RPMI7951 (cell line): ENCODE measurements at places on chromosomes 5 and 9. TPM values are rescaled to one million over a fixed set of nuclear protein-coding genes. Genes with fewer than 3 reads are reported as not detected.

Gene SLC25A48
- not detected in 2 replicates for total RNA-seq

Gene ORM2
- not detected in 2 replicates for total RNA-seq

Gene DDX4
- not detected in 2 replicates for total RNA-seq

Gene SCGB3A2
- not detected in 2 replicates for total RNA-seq

Gene TMEM215
- total RNA-seq: not detected in 2 replicates

Gene MCC
- total RNA-seq: 10.3 and 11.3 TPM in 2 replicates

Gene NOXA1
- total RNA-seq: not detected in 2 replicates

Gene SLC36A2
- total RNA-seq: not detected in 2 replicates

Gene ROPN1L
- 0.59 and 0.84 TPM in 2 replicates for total RNA-seq

Gene SPATA31A3
- total RNA-seq: not detected in 2 replicates

Gene NKD2
- 24.6 and 27.2 TPM in 2 replicates for total RNA-seq

Gene PCDHB15
- 1.6 and 2.0 TPM in 2 replicates for total RNA-seq

Gene GEMIN5
- 7.1 and 8.1 TPM in 2 replicates for total RNA-seq

DNA sequence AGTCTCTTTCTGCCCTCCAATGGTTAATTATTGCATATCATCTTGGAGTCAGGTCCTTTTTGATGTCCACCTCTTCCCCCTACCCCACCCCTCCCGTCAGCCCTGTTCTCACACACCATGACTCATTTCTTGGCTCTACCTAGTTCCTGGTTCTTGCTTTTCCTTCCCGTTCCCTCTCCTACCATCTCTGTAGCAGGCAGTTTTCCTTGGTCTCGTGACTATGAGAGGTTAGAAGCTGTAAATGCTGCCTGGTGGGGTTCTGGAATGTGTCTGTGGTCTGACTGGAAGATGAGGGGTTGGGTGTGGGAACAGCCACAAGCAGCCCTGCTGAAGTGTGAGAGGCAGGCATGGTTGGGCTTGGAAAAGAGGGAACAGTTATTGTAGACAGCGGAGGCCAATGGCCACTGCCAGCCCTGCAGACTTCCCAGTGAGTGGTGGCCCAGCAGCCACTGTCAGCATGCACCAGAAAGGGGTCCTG lies 18.2 kb downstream of the SLC22A5 start:
- DNase-seq: peak; percentile 99

- DNase-seq: peak; percentile 85
Measured at GRCh38 chr5:16992444-16992843, 56.4 kb upstream of the MYO10 start.

- DNase-seq: no peak
Measured at GRCh38 chr5:173932695-173933139, 44.6 kb downstream of the CPEB4 start.

DNA sequence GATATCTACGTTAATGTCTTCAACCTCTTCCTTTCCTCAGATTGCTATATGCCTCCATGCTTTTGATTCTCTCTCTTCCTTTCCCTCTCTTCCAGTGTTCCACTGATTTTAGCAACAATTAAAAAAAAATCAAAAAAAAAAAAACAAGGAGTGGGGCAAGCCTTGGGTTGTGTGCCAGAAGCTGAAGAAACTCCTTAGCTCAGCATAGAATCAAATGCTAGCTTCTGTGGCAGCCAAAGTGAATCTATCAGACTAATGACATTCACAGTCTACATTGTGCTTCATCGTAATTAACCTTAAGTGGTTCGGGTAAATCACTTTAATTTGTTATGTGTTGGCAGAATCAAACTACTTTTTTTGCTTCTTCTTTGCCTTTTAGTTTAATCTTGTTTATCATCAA lies 237.3 kb downstream of the TMEM167A start:
- DNase-seq: no peak

- DNase-seq: peak; percentile 69
Measured at GRCh38 chr5:181261320-181262049, 542 bp upstream of the TRIM52 start.

DNA sequence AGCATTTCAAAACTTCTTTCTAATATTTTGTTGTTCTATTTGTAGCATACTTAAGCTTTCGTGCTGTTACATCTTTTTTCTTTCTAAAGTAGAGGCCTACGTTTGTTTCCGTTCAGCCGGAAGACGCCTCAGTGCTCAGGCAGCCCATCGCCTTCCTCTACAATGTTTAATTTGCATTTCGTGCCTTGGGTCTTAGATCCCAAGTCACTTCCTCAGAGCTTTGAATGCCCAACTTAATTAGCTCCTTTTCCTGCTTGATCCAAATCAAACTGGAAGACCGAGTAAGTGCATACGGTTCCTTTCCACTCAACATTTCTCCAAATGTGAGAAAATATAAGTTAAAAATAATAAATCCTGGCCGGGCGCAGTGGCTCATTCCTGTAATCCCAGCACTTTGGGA lies 43.2 kb downstream of the MRPL36 start:
- no peak for DNase-seq

DNA sequence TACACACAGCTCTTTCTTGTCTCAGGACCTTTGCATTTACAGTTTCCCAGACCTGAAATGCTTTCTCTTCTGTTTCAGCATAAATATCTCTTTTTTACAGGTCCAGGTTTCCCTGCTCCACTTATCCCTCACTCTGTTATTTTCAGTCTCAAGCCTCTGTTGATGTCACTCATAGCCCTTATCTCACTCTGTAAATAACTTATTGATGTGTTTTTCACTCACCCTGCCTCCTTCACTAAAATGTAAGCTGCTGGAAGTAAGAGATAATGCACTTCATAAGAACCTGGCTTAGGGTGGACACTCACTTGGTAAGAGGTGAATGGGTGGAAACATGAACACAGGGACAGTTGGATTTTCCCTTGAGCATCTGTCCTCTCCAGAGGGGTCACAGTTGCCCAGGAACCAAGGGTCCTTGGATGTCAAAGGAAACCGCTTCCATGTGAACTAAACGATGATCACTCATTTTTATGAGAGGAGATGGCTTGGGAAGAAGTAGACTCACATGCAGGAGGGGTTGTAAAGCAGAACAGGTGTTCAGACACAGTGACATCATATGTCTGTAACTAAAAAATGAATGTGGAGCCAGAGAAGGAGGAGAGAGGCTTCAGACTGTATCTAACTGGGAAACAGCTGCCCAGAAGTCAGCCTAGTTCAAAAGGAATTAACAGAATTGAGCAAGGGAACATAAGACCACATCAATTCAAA lies 5.5 kb upstream of the HTR4 start:
- no peak for DNase-seq

GRCh38 chr5:180120237-180121101 lies 48.9 kb upstream of the RNF130 start:
- no peak for DNase-seq

DNA sequence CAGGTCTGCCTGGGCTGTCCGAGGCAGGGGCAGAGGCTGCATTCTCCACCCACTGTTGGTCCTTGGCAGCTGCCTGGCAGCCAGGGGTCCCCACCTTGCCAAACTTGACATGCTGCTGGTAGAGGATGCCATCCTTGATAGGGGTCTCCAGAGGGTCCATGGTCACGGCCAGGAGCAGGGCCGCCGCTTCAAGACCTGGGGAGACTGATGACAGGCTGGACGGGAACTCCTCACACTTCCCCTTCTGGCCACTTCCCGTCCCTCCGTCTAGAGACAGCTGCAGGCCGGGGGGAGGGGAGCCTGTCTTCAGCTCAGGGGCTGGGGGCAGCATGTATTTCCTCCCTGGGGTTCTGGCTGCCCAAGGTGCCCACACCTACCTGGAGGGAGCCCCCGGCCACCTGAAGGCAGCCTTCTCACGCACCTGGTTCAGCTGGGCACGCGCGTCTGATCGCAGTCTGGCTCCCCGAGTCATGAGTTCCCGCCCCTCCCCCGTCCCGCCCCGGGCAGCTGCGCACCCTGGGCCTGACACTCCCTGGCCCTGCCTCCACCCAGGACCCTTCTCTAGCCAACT lies at the start of gene DOK3:
TSS of gene DOK3 (minus strand) at position 446 of the 571 bp plus-strand sequence. CDS start at position 160, 286 bp downstream.
- no peak for DNase-seq

GRCh38 chr5:11383506-11384095 lies 520.6 kb downstream of the CTNND2 start:
- DNase-seq: no peak

DNA sequence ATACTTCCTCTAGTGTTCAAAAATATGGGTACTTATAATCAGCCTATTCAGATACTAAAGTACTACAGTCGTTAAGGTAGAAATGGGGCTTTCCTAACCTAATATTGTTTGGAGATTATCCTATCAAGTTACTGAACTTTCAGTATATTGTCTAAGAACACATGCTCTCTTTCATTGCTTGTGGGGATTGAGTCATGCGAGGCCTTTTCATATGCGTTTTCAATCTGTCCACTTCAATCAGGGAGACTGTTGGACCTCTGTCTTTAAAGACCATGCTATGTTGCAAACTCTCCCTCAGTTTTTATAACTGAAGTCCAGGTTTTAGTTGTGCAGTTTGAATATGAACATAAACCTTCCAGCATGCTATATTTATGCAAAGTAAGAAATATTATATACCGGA lies 15.0 kb downstream of the PRR16 start:
- DNase-seq: peak; percentile 47

- DNase-seq: no peak
Measured at GRCh38 chr5:7053125-7053524, 339.9 kb downstream of the TENT4A start.

GRCh38 chr5:151238303-151238741 lies 14.4 kb upstream of the CCDC69 start:
- DNase-seq: no peak

DNA sequence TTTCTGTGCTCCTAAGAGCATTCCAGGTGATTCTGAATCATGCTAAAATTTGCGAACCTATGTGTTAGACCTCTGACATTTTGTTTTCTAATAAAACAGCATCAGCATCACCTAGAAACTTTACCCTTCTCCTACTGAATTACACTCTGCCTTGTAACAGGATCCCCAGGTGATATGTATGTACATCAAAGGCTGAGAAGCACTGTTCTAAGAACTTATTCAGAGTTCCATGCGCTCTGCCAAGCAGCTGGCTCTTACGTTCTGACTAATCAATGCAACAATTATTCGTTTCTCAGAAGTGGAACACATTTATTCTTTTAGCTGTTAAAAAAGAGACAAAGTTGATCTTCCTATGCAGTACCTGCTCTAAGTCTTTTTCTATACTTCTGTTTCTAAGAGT lies 228.6 kb downstream of the SLF1 start:
- no peak for DNase-seq

- DNase-seq: peak; percentile 98
Measured at GRCh38 chr5:61301341-61302199, 30.5 kb upstream of the ZSWIM6 start.

DNA sequence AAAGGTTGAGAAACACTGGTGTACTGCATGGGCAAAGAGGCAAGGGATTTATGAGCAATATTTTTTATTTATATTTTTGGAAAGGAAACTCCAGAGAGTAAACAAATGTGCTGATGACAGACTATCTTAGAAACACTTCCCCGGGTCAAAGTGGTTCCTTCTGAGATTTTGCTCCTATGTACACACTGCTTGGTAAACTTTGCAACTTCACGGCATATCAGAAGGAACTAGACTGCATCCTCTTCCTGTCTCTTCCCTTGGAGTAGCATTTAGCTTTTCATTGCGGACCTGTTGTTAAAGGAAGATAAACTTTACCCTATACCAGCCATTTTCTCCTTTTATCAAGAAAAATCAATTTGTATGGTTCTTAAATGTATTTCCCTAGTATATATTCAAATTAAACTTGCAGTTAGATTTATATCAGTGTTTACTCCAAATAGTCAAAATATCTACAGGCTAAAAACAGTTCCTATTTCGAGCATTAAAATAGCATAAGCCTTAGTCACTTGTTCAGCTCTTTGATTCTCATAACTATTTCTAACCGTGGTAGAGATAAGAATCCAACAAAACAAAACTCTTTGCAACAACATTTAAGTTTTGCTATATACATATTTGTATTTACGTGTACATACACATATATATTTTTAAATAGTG lies 48.0 kb upstream of the LRRC19 start:
- DNase-seq: no peak

DNA sequence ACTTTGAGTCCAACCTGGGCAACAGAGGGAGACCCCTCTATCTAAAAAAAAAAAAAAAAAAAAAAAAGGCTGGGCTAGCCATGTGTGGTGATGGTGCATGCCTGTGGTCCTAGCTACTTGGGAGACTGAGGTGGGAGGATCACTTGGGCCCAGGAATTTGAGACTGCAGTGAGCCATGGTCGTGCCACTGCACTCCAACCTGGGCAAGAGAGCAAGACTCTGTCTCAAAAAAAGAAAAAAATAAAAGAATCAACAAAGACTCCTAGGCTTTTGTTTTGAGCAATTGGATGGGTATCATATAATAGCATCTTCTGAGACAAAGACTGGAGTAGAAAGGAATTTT lies 481.7 kb upstream of the PAPPA start:
- peak; percentile 37 for DNase-seq

DNA sequence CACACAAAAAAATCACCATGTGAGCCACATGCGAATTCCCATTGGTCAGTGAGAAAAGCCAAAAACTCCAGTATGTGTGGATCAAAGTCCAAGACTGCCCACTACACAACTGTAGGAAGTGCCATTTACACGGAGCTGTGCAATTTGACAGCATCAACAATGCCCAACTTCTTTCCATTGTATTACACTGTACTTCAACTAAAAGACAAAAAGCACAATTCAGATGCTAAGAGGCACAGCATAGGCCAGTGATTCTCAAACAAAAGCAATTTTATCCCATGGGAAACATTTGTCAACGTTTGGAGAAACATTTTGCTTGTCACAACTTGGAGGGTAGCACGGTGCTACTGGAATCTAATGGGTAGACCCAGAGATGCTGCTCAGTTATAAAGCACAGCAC lies 39.8 kb downstream of the IARS1 start:
- DNase-seq: no peak

- no peak for DNase-seq
Measured at GRCh38 chr5:179774442-179774841, 19.3 kb upstream of the LTC4S start.

- DNase-seq: peak; percentile 5
Measured at GRCh38 chr5:54673523-54674225, 156.1 kb downstream of the SNX18 start.

DNA sequence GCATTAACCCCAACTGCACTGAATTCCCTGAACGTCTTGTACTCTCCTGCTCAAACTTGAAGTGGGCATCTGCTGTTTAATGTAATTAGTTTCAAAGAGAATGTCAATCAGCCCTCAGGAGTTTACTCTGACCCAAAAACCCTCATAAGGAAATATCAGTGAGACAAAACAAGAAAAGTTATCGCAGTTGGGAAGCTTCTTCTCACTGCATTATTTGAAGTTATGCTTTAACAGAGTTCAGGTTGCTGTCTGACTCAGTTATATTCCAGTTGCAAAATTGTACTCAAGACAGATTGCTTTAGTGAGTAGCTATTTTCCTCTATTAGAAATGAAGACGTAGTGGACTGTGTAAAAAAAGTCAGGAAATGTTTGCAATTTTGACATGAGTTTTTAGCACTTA lies 52.1 kb downstream of the PPIC start:
- DNase-seq: no peak

DNA sequence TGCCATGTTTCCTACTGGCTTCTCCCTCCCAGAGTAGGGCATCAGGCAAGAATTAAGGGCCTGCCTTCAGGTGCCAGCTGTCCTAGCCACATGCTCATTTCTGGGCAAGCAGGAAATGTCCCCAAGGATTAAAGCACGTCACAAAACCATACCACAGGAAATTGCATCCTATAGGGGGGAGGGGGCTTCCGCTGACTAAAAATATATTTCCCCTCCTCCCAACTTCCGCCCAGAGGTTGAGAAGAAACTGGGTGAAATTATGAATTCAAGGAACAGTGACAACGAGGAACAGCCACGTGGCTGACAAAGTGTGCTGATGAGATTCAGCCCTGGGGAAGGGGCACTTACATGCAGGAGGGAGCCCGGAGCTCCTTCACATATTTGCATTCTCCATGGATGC lies 4.1 kb downstream of the HBEGF start:
- peak; percentile 33 for DNase-seq
